Activated CD8-positive, alpha-beta T cell treated with anti-CD3 and anti-CD28 coated beads for 36 hours (primary cell): ENCODE measurements at places on chromosomes 2 and 18. TPM values are rescaled to one million over a fixed set of nuclear protein-coding genes. Genes with fewer than 3 reads are reported as not detected.

The CHRNG gene
- total RNA-seq = not detected

The PIK3C3 gene
- total RNA-seq = 52.6 TPM

The CFC1B gene
- not detected for total RNA-seq

The MAPK4 gene
- total RNA-seq = not detected

The C2orf80 gene
- total RNA-seq = not detected
